Foreskin keratinocyte (primary cell): ENCODE measurements at places on chromosomes 13 and 19. TPM values are rescaled to one million over a fixed set of nuclear protein-coding genes. Genes with fewer than 3 reads are reported as not detected.

- no peak for DNase-seq
Observed at GRCh38 chr13:93859716-93860115, 619.8 kb downstream of the DCT start.

The CYP4F8 gene
- not detected in 2 replicates for polyA plus RNA-seq

The SULT2A1 gene
- polyA plus RNA-seq: not detected in 2 replicates

DNA sequence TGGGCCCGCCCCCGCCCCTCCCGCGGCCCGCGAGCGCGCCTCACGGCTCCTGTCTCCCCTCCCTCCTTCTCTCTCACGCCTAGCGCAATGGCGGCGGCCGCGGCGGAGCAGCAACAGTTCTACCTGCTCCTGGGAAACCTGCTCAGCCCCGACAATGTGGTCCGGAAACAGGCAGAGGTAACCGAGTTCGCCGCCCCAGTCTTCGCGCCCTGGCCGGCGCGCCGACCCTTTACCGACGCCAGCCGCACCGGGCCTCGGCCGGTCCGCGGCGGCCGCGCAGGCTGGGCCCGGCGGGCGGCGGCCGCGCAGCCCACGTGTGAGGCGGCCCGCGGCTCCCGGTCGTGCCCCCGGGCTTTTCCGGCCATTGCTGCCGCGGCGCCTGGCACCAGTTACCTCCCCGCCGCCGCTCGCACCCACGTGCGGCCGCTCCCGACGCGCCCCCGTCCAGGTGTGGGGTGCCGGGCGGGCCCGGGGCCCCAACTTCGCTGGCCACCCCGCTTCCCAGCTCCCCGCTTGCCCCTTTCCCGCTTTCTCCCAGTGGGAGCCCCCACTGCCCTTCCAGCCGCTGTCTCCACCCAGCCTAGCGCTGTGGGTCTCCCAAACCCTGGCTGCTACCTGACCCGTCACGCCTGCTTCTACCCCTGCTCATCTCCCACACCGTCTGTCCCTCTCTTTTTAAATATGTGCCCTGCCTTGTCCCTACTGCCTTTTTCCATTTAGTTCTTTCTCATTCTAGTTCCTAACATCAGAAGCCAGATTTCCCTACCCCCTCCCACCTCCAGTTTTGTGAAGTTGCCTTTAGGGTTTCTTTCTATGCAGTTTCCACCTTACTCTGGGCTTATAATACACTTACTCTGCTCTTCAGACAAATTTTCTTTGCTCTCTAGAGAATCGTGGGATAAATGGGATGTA is 23.4 kb downstream of the IPO5 start:
- peak; percentile 25 for DNase-seq

GRCh38 chr13:36550177-36550576 is 117.9 kb downstream of the CCNA1 start:
- no peak for DNase-seq

The REEP6 gene
- 1.8 and 2.1 TPM in 2 replicates for polyA plus RNA-seq

DNA sequence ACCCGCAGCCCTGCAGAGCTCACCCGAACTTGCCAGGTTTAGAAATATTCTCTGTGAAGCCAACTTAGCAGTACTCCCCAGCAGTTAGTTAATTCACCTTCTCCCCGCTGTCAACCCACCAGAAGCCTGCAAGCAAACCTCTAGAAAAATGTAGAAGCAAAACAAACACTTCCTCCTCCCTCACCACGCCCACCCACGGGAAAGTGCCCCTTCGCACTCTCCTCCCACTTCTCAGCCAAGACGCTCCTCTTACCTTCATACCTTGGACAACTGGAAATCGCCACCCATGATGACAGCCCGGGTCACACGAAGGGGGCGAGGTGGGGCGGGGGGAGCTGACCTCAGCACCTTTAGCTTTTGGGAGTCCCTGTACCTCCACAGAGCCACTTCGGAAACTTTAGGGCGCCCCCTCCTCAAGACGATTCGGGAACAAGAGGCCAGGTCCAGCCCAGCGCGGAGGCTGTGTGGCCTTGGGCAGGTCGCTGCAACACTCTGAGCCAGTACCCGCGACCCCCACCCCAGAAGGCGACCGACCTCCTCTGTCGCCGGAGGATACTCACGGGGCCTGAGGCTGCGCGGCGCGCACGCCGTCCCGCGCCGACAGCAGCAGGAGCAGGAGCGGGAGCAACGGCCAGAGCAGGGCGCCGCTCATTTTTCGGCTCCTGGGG is 485 bp downstream of the CPAMD8 start:
- DNase-seq: no peak
